IgD-negative memory B cell (primary cell): ENCODE measurements at places on chromosomes 3 and 15. TPM values are rescaled to one million over a fixed set of nuclear protein-coding genes. Genes with fewer than 3 reads are reported as not detected.

Gene FAM162A
- 76.7 TPM for polyA plus RNA-seq

Gene CYP19A1
- not detected for polyA plus RNA-seq

Gene IL5RA
- polyA plus RNA-seq, result 2.8 TPM

Gene SEMA7A
- polyA plus RNA-seq, result 5.0 TPM

Gene ARNT2
- not detected for polyA plus RNA-seq

Gene ADCY5
- polyA plus RNA-seq, result not detected

Gene BCL2A1
- polyA plus RNA-seq, result 75.8 TPM

Gene TM6SF1
- polyA plus RNA-seq, result 0.29 TPM

Gene CRABP1
- not detected for polyA plus RNA-seq

Gene BNIP2
- polyA plus RNA-seq, result 98.8 TPM
